Lung (tissue), 17 donors: ENCODE measurements at places on chromosomes 2 and 18. TPM values are rescaled to one million over a fixed set of nuclear protein-coding genes. Genes with fewer than 3 reads are reported as not detected.

GAREM2 gene
- 1.2 TPM for total RNA-seq

CCDC85A gene
- 7.8 TPM for total RNA-seq

GRCh38 chr2:189104934-189105333 lies 74.6 kb downstream of the COL5A2 start:
- no peak overlapping the region for H3K27ac ChIP-seq
- peaks cover 9% of the 10 kb centered on the region for H3K36me3 ChIP-seq
- H3K27me3 ChIP-seq, result no peaks in the 10 kb centered on the region
- no peaks in the 10 kb centered on the region for H3K4me1 ChIP-seq

DNA sequence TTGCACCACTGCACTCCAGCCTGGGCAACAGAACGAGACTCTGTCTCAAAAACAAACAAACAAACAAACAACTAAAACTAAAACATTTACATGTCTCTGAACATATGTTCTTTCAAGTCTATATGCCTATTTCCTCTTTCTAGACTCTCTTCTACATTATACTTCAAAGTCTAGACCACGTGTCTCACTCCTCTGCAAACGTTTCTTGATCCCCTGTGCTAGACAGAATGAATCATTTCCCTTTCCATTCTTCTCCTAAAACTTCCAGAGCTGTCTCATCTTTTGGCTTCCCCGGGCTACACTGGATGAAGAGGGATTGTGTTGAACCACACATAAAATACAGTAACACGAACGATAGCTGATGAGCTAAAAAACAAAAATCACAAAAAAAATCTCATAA lies 67.1 kb downstream of the BAZ2B start:
- H3K4me3 ChIP-seq, result no peak overlapping the region
- no peak for DNase-seq
- no peak overlapping the region for H3K27ac ChIP-seq

MRPL19 gene
- total RNA-seq, result 65.0 TPM

DNA sequence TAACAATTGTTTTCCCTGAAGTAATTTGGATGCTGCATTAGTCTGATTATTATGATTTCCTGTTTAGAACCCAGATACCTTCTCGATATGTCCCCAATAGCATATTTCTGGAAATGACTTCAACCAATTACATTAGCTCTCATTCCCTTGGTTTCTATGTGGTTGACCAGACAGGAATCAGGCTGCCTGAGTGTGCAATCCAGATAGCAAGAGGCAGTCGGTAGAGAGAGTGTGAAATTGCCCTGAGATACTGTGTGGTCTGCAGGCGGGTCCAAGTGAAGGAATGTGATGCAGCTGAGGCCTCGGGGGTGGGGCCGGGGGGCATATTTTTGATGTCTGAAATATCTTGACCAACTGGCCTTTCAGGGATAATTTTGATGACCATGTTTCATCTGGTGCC lies 143.9 kb upstream of the ITGA6 start:
- H3K4me1 ChIP-seq, result no peaks in the 10 kb centered on the region
- no peaks in the 10 kb centered on the region for H3K27me3 ChIP-seq
- no peak overlapping the region for H3K27ac ChIP-seq
- no peak for DNase-seq

GRCh38 chr2:112884869-112885505 lies 26.0 kb upstream of the IL37 start:
- peaks cover 6% of the 10 kb centered on the region for H3K4me1 ChIP-seq
- H3K36me3 ChIP-seq, result no peaks in the 10 kb centered on the region
- no peak for DNase-seq
- H3K27me3 ChIP-seq, result no peaks in the 10 kb centered on the region
- H3K27ac ChIP-seq, result no peak overlapping the region

DNA sequence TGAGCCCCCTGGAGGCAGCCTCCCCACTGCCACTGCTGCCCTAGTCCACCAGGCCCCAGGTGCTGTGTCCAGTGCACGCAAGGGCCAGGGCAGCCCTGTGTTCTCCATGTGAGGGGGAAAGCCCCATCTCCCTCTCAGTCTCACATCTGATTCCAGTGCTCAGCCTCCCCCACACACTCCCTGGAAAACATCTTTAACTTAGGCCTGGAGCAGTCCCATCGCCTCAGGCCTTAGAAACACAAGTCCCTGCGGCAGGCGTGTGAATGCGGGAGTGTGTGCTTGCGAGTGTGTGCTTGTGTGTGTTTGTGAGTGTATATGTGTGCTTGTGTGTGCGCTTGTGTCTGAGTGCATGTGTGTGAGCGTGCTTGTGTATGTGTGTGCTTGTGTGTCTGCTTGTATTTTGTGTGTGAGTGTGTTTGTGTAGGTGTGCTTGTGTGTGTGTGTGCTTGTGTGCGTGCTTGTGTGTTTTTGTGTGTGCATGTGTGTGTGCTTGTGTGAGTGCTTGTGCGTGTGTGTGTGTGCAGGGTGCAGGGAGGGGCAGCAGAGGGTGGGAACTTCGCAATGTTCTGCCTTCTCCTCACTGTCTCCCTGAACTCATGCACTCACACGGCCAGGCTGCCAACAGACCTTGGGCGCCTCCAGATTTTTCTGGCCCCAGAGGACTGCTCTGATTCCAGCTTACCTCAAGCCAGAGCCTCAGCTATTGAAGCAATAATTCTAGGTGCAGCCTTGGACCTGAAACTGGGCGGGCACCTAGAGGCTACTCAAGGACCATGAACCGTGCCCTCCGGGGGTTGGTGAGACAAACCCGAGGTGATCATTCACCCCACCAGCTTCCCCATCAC lies 139.6 kb downstream of the CABLES1 start:
- no peak overlapping the region for H3K4me3 ChIP-seq
- H3K4me1 ChIP-seq, result peaks cover 3% of the 10 kb centered on the region
- no peaks in the 10 kb centered on the region for H3K27me3 ChIP-seq

GRCh38 chr2:186637497-186637800 lies 47.6 kb downstream of the ITGAV start:
- no peak overlapping the region for H3K4me3 ChIP-seq
- no peak for DNase-seq
- H3K27ac ChIP-seq, result no peak overlapping the region
- H3K4me1 ChIP-seq, result peaks cover 2% of the 10 kb centered on the region

- H3K27ac ChIP-seq, result no peak within 1 kb of the TSS
- H3K4me3 ChIP-seq, result no peak within 1 kb of the TSS
- peaks cover 2% of the 10 kb centered on the region for H3K27me3 ChIP-seq
- H3K36me3 ChIP-seq, result no peaks in the 10 kb centered on the region
- H3K4me1 ChIP-seq, result no peaks in the 10 kb centered on the region
- DNase-seq, result peak; percentile 85
These were observed at the start of gene SCG2 for GRCh38 chr2:223601932-223602666. SCG2 (minus strand) TSS chr2:223602361; CDS start chr2:223599282, 3,079 bp downstream.

UPP2 gene
- total RNA-seq, result not detected

DNA sequence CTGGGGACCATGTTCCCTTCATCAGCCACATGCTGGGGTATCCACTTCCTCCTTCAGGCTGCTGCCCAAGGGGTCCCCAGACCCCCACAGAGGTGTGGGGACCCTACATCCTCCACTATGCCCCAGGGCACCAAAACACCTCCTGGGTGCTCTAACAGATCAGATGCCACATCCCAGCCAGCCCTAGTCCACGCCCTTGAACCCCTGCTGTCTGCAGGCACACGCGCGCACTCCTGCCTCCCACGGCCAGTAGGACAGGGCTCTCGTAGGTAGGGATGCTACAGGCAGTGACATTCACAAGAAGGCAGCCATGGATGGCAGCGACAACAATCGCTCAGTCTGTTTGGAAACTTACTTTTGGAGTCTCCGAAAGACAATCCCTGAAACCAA lies 3.0 kb upstream of the GPC1 start:
- no peak for DNase-seq
- H3K4me3 ChIP-seq, result no peak overlapping the region
- no peak overlapping the region for H3K27ac ChIP-seq
- H3K27me3 ChIP-seq, result no peaks in the 10 kb centered on the region

DNA sequence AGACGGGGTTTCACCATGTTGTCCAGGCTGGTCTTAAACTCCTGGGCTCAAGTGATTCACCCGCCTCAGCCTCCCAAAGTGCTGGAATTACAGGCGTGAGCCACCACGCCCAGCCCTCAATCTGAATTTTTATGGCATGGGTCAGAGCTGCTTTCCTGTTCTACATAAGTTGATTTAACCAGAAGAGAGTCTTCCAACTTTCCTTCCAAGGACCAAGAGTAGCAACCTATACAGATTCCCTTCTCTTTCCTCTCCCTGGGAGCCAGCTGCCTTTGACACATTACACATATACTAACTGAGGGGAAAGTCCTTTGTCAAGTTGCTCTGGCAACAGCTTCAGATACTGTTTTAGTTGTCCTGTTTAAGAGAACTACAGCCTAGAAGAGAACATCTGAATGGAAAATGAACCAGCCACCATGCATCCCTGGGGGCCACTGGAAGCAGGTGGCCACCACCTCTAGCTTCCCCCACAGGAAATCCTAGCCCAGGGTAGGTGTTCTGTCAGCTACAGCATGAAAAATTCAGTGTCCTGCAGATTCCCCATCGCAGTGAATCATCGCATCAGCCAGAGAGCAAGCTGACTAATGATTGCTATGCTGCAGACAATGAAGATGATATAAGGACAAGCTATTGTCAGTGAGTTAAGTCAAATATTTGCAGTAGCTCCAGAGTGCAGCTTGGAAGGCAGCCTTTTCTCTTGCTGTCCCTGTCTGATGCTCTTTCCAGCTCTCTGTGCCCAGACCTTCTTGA lies 62.9 kb downstream of the POMC start:
- no peaks in the 10 kb centered on the region for H3K36me3 ChIP-seq
- no peak overlapping the region for H3K27ac ChIP-seq
- H3K27me3 ChIP-seq, result no peaks in the 10 kb centered on the region
- H3K4me3 ChIP-seq, result no peak overlapping the region

DNA sequence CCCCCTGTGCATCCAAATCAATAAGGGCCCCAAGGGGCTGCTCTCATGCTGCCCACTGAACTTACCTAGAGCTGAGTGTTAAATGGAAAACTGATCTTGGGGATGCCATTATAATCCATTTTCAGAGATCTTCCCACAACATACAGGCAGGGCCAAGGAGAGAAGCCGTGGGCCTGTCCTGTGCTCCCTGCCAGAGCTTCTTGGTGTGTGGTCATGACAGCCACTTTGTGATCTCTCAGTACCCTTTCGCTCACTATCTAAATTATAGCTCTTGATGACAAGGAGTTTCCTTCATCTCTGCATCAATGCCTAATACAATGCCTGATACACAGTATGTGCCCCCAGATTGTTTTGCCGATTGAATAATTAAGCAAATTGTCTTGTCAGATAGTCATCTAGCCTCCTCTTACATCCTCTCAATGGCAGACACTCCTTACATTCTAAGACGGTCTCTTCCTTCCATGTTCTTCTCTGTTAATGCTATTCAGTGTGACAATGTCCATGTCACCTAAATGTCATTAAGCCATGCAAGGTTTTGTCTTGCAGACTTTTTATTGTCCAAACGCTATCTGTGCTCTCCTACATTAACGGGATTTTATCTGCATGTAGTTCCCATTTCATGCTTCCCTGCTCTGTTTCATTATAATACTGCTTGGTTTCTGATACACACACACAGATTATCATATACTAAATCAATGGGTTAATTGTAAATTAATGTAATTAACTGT lies 5.9 kb downstream of the CSRNP3 start:
- H3K27ac ChIP-seq, result no peak overlapping the region
- H3K4me1 ChIP-seq, result no peaks in the 10 kb centered on the region
- H3K27me3 ChIP-seq, result no peaks in the 10 kb centered on the region
- H3K4me3 ChIP-seq, result no peak overlapping the region

- no peaks in the 10 kb centered on the region for H3K27me3 ChIP-seq
- no peak overlapping the region for H3K27ac ChIP-seq
- H3K4me3 ChIP-seq, result no peak overlapping the region
- no peaks in the 10 kb centered on the region for H3K4me1 ChIP-seq
- DNase-seq, result no peak
These were observed 51.4 kb downstream of the SMCHD1 start for GRCh38 chr18:2706903-2707302.

GRCh38 chr2:23583467-23583866 lies 198.5 kb downstream of the KLHL29 start:
- H3K27ac ChIP-seq, result no peak overlapping the region

DNA sequence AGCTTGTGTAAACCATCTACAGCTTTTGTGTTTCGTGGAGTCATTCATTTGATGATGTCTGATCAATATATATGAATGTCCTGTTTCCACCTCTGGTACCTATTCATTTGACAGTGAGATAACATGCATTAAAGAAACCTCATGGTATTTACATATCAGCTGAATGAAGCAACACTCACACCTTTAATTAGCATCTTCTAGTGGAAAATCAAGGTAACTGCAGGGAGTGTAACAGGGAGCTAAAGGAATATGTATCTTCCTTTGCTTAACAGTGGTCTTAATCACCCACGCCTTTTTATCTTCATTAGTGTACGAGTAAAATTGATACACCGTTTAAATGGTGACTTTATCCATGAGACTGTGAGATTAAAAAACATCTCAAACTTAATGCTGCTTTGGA lies 15.6 kb downstream of the SLC39A10 start:
- no peaks in the 10 kb centered on the region for H3K36me3 ChIP-seq
- H3K4me1 ChIP-seq, result no peaks in the 10 kb centered on the region
- H3K27me3 ChIP-seq, result no peaks in the 10 kb centered on the region
- H3K27ac ChIP-seq, result no peak overlapping the region
- DNase-seq, result no peak
- no peak overlapping the region for H3K4me3 ChIP-seq

- no peaks in the 10 kb centered on the region for H3K4me1 ChIP-seq
- H3K4me3 ChIP-seq, result no peak overlapping the region
- no peak overlapping the region for H3K27ac ChIP-seq
- H3K36me3 ChIP-seq, result no peaks in the 10 kb centered on the region
- H3K27me3 ChIP-seq, result no peaks in the 10 kb centered on the region
- peak; percentile 59 for DNase-seq
These were observed 174.0 kb downstream of the SMAD2 start for GRCh38 chr18:47756364-47757016.

DNA sequence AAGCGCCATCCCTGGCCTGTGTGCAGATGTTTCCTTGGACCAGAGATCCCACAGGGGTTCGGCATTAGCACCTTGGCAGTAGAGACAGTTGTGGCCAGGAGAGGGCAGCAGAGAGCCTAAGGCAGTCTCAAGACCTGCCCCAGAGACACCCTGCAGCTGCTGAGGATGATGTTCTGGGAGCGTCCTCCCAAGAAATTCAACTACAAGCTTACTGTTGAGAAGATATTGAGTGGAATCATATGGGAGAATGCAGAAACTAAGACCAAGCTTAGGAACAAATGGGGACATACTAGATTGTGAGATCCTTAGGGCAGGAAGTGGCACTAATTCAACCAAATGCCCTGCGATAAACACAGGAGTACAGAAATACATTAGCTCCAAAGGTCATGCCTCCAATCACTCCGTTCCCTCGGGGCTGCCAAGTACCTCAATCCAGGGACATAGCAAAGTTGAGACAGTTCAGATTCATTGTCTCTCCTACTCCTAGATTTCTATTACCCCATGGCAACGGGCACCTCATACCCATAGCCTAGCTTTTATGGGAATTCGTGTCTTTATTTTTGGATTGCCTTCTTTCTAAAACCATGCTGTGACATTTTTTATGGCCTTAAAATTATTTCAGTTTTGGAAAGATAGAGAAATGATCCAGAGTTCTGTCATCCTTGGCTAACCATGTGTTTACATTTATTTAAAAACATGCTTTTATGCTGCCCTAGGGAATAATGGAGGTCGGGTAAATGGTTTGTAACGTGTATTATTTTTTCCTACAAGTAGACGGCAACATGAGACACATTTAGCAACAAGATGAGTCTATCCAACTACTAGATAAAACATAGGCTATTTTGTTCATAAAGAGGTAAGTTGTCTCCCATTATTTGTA lies 2.2 kb upstream of the ERMN start:
- no peaks in the 10 kb centered on the region for H3K36me3 ChIP-seq
- peak; percentile 79 for DNase-seq
- no peak overlapping the region for H3K27ac ChIP-seq
- no peak overlapping the region for H3K4me3 ChIP-seq

UGT1A1 gene
- 0.49 TPM for total RNA-seq
